ENCODE measurements at places on chromosomes 7 and 10.

- no peak for DNase-seq
These were observed 253.7 kb upstream of the SORCS1 start for GRCh38 chr10:107418085-107418806.

GRCh38 chr10:71927159-71927558 lies 37.0 kb upstream of the CHST3 start:
- no peak for DNase-seq

DNA sequence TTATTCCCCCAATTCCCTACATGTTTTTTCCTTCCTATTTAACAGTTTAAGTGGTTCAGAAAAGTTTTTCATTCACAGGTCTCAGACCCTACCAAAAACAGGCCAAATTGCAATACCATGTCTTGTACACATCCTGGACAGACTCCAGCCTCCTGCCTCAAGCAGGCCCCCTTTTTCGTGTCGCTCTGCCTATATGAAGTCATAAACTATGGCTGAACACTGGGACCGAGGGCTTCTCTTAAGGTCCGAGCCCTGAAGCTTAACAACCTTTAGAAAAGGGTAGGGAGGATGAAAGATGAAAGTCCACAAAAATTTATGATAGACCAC lies 1.4 kb downstream of the FBXW4 start:
- DNase-seq, result no peak

- no peak for DNase-seq
These were observed 1.7 kb downstream of the LRRN3 start for GRCh38 chr7:111092406-111093236.

- no peak for DNase-seq
These were observed 404.7 kb downstream of the NEBL start for GRCh38 chr10:20492447-20492846.

DNA sequence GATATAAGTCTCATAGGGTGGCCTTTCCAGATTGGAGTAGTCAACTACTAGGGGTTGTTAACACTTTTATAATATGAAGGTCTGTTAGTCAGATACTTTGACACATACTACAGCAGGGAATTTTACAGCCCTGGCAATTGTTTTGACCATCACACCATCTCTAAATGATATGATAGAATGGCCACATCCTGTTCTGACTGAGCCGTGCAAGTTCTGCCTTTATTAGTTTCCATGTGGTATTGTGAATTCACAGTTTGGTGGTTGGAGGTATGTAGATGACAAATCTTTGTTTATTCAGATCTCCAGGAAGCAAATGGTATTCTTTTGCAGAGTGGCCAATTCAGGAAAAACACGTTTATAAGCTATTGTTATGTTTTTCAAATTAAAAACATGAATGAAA lies 83.0 kb downstream of the NRG3 start:
- no peak for DNase-seq

GRCh38 chr7:142771353-142771723 lies 568 bp downstream of the PRSS2 start:
- DNase-seq, result peak; percentile 9

- DNase-seq, result no peak
These were observed 88.4 kb downstream of the DIP2C start for GRCh38 chr10:600876-601659.
